ENCODE measurements at places on chromosomes 12 and 14.
A peak's percentile ranks its signal among the peaks of the same experiment; 100 is the strongest.

- no peak for DNase-seq
Observed at GRCh38 chr12:119259484-119259883, 75.0 kb upstream of the CCDC60 start.

GRCh38 chr14:64983439-64984310, 3.0 kb upstream of the FNTB start:
- DNase-seq = no peak

DNA sequence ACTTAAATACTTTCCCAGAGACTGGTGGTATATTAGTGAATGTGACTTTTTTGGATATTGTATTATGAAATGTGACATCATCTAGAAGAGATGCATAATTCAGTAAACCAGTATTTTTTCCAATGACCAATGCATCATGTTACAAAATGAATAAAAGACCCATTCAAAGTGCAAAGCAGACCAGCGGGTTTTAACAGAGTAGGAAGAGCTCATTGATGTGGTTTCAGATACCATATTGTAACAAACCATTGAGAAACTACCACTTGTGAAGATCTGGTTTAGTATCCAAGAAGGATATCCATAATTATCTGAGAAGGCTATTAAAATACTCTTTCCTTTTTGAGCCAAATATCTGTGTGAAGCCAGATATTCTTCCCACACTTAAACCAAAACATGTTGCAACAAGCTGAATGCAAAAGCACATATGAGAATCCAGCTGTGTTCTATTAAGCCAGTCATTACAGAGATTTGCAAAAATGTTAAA, 47.7 kb downstream of the MVK start:
- peak; percentile 57 for DNase-seq

- no peak for DNase-seq
Observed at GRCh38 chr14:85867450-85867849, 337.5 kb downstream of the FLRT2 start.
